Fibroblast of lung (primary cell): ENCODE measurements at places on chromosomes 1 and 21. TPM values are rescaled to one million over a fixed set of nuclear protein-coding genes. Genes with fewer than 3 reads are reported as not detected.

DNA sequence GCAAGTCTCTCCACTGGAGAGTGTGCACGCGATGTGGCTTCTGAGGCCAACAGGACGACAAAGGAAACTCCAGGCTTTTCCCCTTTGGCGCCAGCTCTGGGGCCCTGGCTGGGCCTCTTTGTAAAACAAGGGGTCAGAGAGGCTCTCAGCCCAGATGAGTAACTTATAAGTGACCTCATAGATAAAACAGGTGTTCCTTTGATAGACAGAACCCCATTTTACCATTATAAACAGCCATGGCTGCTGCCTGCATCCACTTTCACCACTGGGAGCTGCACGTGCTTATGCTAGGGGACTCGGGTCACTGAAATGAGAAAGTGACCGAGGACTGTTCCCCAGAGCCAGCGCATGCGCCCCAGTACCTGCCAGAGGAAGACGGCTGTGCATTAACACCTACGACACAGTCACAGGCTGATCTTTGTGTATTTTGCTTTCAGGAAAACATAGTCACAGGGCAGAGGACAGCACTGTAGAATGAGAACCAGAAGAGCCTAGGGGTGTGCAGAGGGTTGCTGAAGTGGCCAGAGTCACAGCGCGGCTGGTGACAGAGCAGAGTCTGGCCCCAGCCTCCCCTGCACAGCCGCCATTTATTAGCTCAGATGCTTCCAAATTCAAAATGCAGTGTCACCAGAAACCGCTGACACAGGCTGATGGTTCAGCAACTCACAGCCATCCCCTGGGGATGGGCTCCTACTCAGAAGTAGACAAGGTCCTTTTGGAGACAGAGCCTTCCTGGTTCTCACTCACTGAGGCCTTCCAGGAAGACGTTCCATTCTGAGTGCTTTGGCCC lies 12.7 kb downstream of the RNF207 start:
- H3K27me3 ChIP-seq = no peaks in the 10 kb centered on the region
- H3K27ac ChIP-seq = no peak overlapping the region
- H3K36me3 ChIP-seq = peaks cover 2% of the 10 kb centered on the region
- no peak for DNase-seq
- H3K4me1 ChIP-seq = peaks cover 2% of the 10 kb centered on the region
- no peak overlapping the region for H3K4me3 ChIP-seq

DNA sequence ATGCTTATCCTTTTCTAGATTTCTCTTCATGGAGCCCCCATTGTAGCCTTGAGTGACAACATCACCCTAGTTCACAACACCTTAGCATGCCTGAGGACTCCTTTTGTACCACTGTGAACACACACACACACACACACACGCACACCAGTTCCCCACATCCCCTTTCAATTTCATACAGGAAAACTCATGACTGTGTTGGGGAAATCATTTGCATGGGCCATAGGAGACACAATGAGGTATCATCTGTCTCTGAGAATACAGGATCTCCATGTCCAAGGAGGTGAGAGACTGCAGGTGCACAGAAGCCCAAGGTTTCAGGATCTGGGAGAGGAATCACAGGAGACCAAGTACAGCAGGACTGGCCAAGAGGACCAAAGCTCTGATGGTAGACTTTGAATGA lies 119.7 kb downstream of the TPTE start:
- H3K27me3 ChIP-seq = no peaks in the 10 kb centered on the region
- no peaks in the 10 kb centered on the region for H3K36me3 ChIP-seq
- H3K4me3 ChIP-seq = no peak overlapping the region

RC3H1 gene
- 12.8 and 17.5 TPM in 2 replicates for total RNA-seq

DNA sequence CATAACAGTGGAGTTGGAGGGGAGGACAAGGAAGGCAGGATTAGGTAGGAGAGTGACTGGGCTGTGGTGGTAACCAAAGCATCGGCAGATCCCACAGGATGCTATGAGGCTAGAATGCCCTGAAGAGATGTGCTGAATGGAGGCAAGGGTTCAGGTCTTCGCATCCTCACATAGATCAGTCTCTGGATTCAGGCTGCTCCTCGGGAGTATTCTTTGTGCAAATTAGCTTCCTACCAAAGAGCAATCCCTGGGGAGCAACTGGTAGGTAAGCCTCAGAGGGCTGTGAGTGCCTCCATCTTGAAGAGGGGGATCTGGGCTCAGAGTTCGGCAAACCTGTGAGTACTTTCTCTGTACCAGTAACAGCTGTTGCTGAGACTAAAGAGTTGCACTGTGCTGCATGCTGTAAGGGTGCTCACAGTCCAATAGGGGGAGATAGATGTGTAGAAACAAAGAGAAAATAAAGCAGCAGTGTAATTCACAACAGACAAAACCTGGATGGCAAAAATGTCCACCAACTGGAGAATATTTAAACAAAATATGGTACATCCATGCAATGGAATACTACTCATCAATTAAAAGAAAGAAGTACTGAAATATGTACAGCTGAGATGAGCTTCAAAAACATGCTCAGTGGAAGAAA lies 322.4 kb upstream of the DEPDC1 start:
- no peaks in the 10 kb centered on the region for H3K4me1 ChIP-seq
- peak; percentile 37 for DNase-seq
- H3K36me3 ChIP-seq = no peaks in the 10 kb centered on the region
- no peaks in the 10 kb centered on the region for H3K27me3 ChIP-seq
- H3K27ac ChIP-seq = no peak overlapping the region
- H3K4me3 ChIP-seq = no peak overlapping the region

DNA sequence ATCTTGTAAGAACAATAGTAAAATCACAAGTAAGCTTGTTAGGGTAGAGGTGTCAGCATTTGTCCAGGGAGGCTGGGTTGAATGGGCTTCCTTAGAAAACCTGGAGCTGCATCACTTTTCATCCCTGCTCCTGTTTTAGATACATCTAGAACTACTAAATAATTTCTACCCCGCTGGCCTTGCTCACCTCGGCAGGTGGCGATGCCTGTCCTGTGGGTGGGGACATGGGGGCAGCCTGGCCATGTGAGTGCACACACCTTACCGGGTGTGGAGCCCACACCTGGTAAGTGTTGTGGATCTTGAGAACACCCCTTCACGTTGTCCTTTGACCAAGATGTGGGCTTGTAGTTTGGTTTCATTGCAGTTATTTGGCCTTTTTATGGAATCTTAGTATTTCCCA lies 29.7 kb downstream of the URB2 start:
- no peaks in the 10 kb centered on the region for H3K4me1 ChIP-seq
- H3K27me3 ChIP-seq = no peaks in the 10 kb centered on the region
- no peak for DNase-seq
- peaks cover 5% of the 10 kb centered on the region for H3K36me3 ChIP-seq
- H3K27ac ChIP-seq = no peak overlapping the region

DNA sequence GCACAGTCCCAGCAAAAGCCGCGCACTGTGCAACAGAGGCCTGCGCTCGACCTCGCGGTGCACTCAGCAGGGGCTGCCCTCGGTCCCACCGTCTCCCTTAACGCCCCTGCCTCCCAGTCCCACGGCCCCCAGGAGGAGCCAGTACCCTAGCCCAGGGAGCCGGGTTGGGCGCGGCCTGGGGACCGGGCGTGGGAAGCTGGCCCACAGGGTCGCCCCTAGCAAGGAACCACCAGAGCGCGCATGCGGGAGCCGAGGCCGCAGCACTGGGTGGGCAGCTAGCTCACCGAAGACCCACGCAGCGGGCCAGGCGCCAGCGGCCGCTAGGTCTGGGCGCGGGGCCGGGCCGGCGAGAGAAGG lies 21.6 kb upstream of the ZNF678 start:
- H3K4me3 ChIP-seq = peak overlapping the region; percentile 57
- no peaks in the 10 kb centered on the region for H3K4me1 ChIP-seq
- DNase-seq = no peak
- H3K27me3 ChIP-seq = no peaks in the 10 kb centered on the region
- H3K27ac ChIP-seq = no peak overlapping the region
- no peaks in the 10 kb centered on the region for H3K36me3 ChIP-seq

DNA sequence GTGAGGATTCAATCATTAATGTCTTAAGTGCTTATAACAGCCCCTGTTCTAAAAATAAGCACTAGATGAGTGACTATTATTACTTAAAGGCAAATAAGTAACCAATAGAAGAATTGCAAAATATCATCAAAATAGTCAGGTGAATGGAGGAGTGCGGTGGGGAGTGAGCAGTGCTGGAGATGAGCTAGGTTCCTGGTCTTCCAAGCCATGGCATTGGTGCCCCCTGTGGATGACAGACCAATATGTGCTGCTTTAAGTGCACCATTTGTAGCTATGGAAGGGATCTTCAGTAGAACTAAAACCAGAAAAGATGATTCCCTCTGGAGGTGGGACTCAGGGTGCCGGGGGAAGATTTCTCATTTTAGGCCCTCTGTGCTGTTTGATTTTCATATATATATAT lies 46.1 kb upstream of the SLC30A1 start:
- no peaks in the 10 kb centered on the region for H3K4me1 ChIP-seq
- no peaks in the 10 kb centered on the region for H3K27me3 ChIP-seq
- H3K4me3 ChIP-seq = no peak overlapping the region
- no peaks in the 10 kb centered on the region for H3K36me3 ChIP-seq

RAB42 gene
- total RNA-seq = 4.1 and 5.8 TPM in 2 replicates

VANGL2 gene
- total RNA-seq = under 0.01 TPM in 1 of 2 replicates, not detected in the other

DNA sequence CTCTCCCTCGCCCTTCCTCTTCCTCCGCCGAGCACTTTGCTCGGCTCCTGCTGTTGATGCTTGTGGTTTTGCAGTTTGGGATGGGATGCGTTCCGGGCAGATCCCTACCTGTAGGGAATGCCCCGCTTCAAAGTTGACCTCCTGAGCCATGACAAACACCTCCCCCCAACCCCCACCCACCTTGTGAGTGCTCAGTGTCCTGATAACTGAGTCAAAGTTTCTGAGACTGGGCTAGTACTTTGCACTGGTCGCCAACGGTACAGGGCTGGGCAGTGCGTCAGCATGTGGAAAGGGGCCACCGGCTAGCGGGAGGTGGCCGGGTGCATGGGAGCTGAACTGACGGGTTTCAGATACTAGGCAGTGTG lies 771 bp downstream of the RABGAP1L start:
- H3K4me3 ChIP-seq = peak overlapping the region; percentile 91
- DNase-seq = peak; percentile 50
- peak overlapping the region; percentile 72 for H3K27ac ChIP-seq

DNA sequence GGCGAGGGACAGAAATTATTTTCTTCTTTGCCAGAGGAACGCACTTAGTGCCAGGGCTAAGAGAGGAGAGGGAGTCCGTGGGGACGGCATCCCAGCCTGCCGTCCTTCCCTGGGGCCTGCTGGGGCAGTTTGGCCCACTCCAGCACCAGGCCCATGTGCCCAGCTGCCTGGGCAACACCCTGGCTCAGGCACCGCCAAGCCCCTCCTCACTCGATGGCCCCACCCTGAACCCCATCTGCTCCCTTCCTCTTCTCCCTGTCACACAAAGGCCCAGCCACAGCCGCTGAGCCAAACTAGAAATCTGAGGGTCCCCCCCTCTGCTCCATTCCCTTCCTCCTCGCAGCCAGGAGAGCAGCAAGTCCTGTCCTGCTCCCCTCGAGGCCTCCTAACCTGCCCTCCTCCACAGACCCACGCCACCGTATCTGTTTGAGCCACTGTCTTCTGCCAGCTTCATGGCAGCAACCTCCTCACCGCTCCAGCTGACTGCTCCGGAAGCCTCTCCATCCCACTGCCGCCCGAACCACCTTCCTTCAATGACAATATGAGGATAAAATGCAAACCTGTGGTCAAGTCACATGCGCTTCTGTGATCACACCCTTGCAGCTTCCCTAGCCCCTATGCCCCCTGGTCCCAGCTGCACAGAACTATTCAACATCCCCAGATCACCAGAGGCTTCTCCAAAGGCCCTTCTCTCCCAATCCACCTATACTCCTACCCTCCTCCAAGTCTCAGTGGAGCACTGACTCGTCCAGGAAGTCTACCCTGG lies 8.4 kb upstream of the TNNI1 start:
- no peak overlapping the region for H3K27ac ChIP-seq
- H3K27me3 ChIP-seq = peaks cover 11% of the 10 kb centered on the region
- no peaks in the 10 kb centered on the region for H3K36me3 ChIP-seq
- no peak for DNase-seq

- H3K4me3 ChIP-seq = peak overlapping the region; percentile 83
- peak overlapping the region; percentile 72 for H3K27ac ChIP-seq
- no peaks in the 10 kb centered on the region for H3K4me1 ChIP-seq
- no peaks in the 10 kb centered on the region for H3K27me3 ChIP-seq
- DNase-seq = peak; percentile 3
- H3K36me3 ChIP-seq = no peaks in the 10 kb centered on the region
Observed at GRCh38 chr1:77218477-77219165, 609 bp downstream of the PIGK start.

DNA sequence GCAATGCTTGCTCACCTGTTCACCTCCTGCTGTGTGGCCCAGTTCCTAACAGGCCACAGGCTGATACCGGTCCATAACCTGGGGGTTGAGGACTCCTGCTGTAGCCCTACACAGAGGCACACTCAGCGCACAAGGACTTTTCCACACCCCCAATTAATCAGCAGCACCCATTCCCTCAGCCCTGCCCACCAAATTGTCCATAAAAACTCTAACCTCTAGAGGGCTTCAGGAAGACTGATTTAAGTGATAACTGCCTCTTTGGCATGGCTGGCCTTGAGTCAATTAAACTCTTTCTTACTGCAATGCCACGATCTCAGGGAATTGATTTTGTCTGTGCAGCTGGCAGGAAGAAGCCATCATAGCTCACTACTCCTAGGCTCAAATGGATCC lies 71.3 kb upstream of the MUTYH start:
- no peaks in the 10 kb centered on the region for H3K4me1 ChIP-seq
- H3K27me3 ChIP-seq = no peaks in the 10 kb centered on the region
- no peak overlapping the region for H3K4me3 ChIP-seq

IL20 gene
- total RNA-seq = not detected in 2 replicates

DNA sequence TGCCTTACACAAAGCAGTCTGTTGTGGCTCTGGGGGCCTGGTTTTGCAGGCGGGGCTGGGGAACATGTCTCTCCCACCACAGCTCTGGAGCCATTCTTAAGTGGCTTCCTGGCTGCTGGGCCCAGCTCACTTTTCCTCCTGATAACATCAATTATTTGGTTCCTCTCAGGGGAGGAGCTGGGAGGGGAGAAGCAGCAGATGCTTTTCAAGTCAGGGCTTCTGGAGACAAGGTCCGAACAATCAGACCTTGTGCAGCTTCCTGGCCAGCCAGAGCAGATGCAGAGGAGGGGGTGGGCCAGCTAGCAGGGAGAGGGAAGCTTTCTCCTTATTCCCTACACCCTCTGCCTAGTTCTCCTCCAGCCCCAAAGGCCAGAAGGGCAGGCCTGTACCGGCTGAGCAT lies 3.7 kb upstream of the PAQR6 start:
- no peaks in the 10 kb centered on the region for H3K4me1 ChIP-seq
- H3K27me3 ChIP-seq = no peaks in the 10 kb centered on the region
- DNase-seq = no peak
